Stimulated activated naive CD4-positive, alpha-beta T cell treated with Interleukin-2 at 50 U/mL for 16 hours (primary cell): ENCODE measurements at places on chromosomes 12 and 14.

DNA sequence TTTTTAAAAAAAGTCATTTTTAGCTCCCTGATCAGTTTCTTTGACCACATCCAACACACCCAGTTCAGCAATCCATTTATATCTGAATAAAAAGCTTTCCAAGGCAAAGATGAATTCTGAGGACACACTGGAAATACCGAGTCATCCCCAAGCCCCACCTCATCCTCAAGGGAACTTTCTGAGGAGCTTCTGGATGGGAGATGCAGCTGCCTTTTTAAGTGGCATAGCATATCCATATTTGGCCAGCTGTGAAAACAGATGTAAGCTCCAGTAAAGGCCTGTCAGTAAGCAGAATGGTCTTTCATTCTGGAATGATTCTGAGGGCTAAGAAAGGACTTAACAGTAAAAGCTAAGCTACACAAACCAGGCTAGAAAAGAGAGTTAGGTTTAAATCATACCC is 18.4 kb downstream of the ZFYVE1 start:
- no peak for DNase-seq

DNA sequence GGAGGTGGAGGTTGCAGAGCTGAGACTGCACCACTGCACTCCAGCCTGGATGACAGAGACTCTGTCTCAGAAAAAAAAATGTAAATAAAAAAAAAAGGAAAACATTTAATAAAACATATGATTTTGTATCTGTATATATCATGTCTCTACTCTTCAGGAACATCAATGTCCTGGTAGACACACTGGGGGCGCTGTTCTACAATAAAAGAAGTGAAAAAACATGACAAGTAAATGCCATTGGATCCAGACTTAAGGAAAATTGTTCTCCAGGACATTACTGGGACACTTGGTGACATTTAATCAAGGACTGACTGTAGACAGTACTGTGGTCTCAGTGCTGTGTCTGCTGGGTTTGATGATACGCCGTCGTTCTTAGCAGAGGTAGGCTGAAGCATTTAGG is 15.5 kb upstream of the KLC1 start:
- no peak for DNase-seq

DNA sequence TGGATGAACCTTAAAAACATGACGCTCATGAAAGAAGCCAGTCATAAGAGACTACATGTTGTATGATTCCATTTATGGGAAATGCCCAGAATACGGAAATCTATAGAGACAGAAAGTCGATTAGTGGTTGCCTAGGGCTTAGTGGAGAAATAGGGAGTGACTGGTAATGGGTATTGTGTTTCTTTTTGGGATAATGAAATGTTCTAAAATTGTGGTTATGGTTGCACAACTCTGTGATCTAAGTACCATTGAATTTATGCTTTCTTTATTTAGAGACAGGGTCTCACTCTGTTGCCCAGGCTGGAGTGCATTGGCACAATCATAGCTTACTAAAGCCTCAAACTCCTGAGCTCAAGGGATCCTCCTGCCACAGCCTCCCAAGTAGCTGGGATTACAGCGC is 8.0 kb downstream of the RBMS2 start:
- DNase-seq: no peak

GRCh38 chr12:74241341-74241740 is 296.3 kb upstream of the ATXN7L3B start:
- DNase-seq: no peak

GRCh38 chr12:31887109-31887811 is 72.0 kb upstream of the RESF1 start:
- no peak for DNase-seq

- DNase-seq: no peak
Observed at GRCh38 chr12:49969027-49969426, 3.7 kb upstream of the AQP6 start.
